ENCODE measurements at places on chromosomes 7 and 10.

DNA sequence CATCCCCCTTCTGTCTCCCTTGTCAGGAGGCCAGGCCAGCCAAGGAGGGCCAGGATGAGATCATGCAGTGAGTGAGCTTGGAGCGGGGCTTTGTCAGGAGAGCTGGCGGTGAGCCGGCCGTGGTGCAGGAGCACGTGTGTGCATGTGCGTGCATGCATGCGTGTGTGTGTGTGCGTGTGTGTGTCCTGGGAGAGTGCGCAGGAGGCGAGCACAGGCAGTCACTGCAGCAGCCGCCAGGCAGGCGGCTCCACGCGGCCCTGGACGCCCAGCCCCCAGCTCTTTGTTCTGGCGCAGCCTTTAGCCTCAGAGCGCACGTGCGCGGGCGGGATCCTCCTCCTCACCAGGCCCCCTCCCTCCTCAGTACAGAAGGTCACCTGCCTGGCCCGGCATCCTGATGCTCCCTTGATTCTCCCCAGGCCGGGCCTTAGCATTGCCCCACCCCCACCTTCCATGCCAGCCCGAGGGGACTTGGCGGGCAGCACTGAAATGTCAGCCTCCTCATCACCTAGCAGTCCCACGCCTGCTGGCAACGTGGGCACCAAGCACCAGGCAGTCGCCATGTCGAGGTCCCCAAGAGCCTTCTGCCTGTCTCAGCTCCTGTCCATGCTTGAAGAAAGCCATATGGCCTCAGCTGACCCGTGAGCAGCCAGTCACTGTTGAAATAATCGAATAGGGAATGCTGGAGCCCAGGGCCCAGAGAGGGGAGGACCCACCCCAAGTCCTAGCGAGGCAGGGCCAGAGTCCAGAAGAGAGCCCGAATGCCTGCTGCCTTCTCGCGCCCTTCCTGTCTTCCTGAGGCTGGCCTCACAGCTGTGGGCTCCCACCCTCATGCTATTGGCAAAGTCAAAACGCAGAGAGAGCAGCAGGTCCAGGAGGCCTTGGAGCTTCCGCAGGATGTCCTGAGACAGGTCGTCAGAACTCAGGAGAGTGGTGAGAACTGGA, 125.9 kb upstream of the PPIF start:
- DNase-seq: no peak

DNA sequence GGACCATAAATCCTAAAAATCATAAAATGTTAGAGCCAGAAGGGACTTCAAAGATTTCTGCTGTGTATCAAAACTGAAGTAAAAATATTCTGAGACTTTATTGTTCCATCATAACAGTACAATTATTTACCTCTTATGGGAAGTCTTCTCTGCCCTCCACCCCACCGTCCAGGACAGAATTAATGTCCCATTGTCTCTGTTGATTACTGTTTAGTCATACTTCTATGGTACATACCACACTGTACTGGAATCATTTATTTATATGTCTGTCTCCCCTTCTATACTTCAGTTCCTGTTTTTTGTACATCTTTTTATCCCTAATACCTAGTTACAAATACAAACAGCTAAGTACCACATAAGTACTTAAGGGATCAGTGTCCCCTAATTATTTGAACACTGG, 91.4 kb upstream of the CAPZA2 start:
- no peak for DNase-seq

GRCh38 chr7:122363144-122363543, 58.6 kb upstream of the FEZF1 start:
- no peak for DNase-seq

DNA sequence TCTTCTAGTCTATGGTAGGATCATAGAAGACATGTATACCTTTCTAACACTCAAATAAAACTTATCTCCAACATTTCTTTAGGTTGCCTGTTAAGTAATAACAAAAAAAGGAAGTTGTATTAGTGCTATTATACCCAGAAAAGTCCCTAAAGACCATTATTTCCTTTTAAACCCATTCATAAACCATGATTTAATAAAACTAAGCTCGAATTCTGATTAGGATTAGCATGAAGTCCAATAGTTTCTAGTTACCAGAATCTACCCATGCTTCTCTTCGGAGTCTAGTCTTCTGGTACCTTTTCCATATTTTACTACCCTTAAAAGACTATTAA, 62.7 kb downstream of the USP6NL start:
- DNase-seq: no peak

DNA sequence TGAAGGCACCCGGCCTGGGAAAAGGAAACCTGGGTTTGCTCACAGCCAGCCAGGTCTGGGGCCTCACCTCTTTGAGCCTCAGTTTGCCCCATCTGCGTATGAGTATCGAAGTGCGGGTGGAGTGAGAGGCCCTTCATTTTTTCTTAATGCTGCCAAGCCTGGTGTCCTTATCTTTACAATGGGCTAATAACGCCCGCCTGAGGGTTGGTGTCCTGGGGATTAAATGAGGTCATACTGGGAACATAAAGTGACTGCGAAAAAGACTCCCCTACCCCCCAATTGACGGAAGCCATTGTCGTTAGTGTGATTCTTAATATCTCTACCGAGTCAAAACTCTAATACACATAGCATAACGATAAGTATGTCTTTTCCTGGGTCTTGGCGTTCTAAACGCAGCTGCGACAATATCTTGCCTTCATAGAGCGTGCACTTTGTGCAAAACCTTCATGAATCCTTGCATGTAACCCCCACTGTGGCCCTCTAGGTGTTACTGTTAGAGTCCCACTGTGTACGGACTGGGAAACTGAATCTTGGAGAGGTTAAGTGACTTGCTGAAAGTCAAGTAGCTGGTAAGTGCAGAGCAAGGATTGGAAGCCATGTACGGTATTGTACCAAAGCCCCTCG, 11.4 kb upstream of the GRB10 start:
- no peak for DNase-seq

DNA sequence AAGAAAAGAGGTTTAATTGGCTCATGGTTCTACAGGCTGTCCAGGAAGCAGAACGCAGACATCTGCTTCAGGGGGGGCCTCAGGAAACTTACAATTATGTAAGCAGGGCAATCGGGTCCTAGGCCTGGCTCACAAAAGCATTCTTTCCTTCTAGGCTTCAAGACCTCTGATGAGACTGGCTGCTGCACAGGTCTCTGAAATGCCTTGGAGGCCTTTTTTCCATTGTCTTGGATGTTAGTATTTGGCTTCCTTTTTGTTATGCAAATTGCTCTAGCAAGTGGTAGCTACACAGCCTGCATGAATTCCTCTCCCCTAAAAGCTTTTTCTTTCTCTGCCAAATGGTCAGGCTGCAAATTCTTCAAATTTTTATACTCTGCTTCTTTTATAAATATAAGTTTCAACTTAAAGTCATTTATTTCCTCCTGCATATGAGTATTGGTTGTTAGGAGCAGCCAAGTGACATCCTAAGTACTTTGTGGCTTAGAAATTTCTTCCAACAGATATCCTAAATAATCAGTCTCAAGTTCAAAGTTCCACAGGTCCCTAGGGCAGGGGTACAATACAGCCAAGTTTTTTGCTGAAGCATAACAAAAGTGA, 83.1 kb upstream of the SEMA3A start:
- no peak for DNase-seq

DNA sequence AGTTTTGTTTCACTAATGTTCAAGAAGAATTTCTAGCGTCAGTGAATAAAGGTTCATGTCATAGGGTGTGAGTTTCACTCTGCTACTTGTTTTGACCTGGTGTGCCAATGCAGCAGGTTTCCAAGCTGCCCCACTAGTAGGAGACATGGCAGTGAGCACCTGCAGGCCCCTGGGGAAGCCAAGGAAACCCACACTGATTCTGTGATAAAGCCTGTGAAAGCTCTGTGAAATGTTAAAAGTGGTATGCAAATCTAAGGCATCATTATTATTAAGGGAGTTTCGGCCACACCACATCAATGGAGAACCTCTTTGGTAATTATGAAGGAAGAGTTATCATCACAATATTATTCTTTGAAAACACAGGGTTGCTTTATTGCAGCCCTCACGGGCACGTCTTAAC, 46.4 kb downstream of the ABCB5 start:
- no peak for DNase-seq

DNA sequence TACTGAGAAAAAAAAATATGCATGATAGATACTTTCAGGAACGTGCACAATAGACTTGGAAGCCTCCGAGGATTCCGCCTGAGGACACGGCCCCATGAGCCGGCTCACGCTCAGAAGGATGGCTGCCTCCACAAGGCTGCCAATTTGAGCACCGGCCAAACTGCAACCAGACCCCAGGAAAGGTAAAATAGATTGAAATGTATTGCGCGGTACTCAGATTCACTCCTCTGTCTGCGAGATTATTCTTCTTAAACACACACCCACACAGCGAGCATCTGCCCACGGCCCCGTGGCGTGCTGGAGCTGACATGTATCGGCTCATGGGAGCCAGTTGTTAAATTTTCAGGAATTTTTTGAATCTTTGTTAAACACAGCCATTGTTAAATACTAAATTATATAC, 653.2 kb upstream of the MKI67 start:
- DNase-seq: no peak

GRCh38 chr7:104045183-104045582, 55.7 kb upstream of the RELN start:
- no peak for DNase-seq
